BJ (cell line): ENCODE measurements at places on chromosomes 1 and 21.
A peak's percentile ranks its signal among the peaks of the same experiment; 100 is the strongest.

DNA sequence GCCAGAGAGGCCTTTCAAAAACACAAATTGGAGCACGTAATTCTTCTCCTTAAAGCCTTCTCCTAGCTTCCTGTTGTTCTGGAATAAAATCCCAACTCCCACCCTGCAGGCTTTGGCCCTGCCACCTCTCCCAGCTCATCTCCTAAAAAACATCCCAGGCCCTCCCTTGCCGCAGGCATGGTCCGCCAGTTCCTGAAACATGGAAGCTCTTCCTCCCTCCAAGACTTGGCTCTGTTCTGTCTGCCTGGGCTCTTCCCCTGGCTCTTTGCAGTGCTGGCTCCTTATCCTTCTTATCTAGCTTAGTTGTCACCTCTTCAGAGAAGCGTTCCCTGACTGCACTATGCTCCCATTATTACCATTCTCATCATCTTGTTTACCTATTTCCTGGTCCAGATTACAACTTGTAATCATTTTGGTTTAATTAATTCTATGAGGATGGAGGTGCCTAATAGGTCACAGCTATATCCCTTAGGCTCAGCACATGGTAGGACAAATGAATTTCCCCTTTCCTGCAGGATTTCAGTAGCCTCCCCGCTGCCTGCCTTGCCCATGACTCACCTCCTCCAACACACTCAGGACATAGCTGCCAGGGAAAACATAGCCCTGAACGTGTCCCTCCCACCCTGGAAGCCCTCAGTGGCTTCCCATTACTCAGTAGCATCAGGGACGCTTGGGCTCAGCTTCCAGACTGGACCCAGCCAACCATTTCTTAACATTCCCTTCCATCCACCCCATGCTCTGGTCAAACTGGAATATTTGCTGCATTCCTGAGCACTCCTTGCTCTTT lies 15.7 kb upstream of the IGSF21 start:
- DNase-seq: peak; percentile 24

DNA sequence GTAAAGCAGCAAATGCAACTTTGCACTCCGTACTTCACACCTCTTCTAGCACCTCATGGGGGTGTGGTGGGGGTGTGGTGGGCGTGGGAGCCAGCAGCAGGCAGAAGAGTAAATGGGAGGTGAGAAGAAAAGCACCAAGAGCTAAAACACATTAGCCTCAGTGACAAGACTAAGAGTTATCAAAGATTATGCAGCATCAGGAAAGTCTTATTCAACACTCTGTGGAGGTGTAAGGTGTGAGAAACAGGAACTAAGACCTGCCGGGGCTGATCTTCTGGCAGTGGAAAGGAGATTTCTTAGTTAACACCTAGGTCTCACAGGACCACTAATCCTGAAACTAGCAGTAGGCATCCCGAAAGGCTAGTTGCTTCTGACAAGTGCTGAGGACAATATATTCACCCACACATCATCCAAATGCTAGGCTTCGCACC lies 9.9 kb downstream of the TGFBR3 start:
- DNase-seq: no peak

GRCh38 chr1:173353350-173353749 lies 123.8 kb upstream of the PRDX6 start:
- DNase-seq: no peak

GRCh38 chr1:228088586-228089498 lies 6.3 kb downstream of the ARF1 start:
- DNase-seq: no peak

DNA sequence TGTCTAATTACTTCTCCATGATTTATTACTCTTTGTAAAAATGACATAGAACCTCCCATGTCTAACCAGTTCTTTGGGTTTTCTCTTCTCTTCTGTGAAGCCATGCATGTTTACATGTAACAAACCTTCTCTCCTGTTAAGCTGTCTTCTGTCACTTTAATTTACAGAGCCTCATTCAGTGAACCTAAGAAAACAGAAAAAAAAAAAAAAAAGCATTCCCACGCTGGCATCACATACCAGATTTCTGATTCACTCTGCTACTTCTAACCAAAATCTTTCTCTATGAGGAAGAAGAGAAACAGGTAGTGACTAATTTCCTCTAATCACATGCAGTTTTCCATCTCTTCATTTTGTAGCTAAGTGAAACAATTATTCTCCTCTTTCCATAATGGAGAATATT lies 141.4 kb upstream of the CXADR start:
- peak; percentile 62 for DNase-seq

DNA sequence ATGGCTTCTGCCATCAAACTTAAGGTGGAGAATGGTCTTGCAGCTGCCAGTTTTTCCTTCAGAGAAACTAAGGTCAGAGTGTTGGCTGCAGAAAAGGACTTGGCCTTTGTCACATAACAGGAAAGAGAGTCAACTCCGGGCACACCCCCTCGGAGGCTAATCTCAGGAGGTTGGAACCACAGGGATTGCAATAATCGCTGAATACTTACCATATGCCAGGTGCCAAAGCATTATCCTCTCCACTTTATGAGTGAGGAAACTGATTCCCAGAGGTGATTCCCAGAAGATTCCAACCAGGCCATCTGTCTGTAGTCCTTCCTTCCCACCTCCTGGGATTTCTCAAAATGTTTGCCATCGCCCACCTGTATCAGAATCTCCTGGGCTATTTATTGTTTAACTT lies 54.0 kb downstream of the LACTBL1 start:
- DNase-seq: no peak

GRCh38 chr1:31572323-31573104 lies 3.8 kb upstream of the TINAGL1 start:
- DNase-seq: no peak

GRCh38 chr1:67983867-67984266 lies 66.6 kb downstream of the DIRAS3 start:
- no peak for DNase-seq

DNA sequence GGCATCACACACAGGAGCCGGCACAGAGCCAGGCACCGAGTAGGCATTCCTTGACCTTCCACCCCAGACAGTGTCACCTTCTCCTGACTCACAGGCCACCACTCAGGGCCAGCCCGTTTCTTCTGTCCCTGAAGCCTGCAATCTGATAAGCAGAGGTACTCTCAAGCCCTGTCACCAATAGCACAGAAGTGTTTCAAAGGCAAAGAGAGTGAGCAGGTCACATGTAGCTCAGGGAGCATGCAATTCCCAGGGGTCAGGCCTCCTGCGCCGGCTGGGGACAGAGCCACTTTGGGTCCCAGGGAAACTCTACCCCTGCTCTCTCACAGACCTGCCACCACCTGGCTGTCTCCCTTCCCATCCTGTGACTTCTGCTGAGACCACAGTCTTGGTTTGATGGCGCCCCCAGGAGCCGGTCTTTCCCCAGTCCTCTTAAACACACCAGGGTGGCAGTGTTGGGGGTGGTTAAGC lies 13.2 kb downstream of the CAPN9 start:
- no peak for DNase-seq

GRCh38 chr21:36987845-36988244 lies 18.7 kb upstream of the RIPPLY3 start:
- no peak for DNase-seq

- DNase-seq: no peak
Observed at GRCh38 chr1:29272147-29272907, 36.0 kb downstream of the PTPRU start.

DNA sequence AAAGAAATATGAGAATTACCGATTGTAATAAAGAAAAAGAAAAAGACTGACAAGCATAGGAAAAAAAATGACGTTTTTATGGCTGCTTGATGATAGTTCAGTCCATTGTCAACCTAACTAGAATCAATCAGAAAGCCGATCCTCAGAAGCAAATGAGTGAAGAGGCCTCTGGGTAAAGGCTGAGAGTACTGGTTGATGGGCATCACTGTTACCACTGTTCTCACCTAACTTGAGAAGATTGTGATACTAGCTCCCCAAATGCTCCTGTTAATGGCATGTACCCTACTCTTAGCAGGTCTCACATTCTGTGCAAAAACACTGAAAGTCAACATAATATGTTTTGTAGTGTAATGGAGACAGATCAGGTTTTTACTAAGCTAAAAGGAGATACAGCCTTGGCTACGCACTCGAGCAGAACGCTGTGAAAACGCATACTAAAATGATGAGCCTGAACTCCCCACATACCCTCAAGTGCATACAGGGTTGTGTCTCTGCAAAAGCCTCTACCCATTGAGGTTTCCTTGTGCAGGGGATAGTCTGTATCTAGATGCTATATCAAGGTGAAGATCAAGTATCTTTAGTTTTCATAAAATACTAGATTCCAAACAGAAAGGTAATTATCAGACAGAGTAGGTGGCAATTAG lies 554.6 kb downstream of the SMYD3 start:
- no peak for DNase-seq

- DNase-seq: no peak
Observed at GRCh38 chr1:165426745-165427144, 18.2 kb downstream of the RXRG start.

DNA sequence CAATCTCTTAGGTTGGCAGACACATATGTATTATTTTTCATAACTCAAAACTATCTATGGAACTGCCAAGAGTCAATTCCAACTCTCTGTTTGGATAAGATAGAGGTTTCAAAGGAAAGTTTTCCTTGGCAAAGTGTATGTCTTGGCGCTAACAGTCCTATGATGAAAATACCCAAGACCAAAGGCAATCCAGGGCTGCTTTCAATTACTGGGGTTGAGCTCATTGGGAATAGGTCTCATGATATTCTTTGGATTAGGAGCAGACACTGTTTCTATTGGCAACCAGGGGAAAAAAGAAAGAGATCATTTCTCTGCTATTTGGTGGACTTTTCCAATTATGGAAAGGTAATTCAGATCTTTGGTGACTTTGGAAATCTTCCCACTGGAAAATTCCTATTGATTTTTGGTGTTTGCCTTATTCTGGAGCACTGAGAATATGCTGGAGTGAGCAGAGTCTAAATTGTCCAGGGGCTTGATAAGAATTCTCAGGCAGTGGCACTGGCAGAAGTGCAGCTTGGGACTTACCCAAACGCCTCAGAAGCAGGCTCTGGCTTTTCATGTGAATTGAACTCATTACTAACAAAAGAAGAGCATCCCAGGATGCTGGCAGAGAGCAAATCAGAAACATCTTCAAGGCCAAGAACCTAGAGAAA lies 20.4 kb upstream of the PLXNA2 start:
- no peak for DNase-seq

- no peak for DNase-seq
Observed at GRCh38 chr1:94553323-94553730, 11.8 kb upstream of the F3 start.
